Activated CD4-positive, alpha-beta T cell treated with anti-CD3 and anti-CD28 coated beads for 24 hours (primary cell): ENCODE measurements at places on chromosomes 5 and 9.

GRCh38 chr5:154517181-154517580, 39.2 kb upstream of the HAND1 start:
- no peak for DNase-seq

DNA sequence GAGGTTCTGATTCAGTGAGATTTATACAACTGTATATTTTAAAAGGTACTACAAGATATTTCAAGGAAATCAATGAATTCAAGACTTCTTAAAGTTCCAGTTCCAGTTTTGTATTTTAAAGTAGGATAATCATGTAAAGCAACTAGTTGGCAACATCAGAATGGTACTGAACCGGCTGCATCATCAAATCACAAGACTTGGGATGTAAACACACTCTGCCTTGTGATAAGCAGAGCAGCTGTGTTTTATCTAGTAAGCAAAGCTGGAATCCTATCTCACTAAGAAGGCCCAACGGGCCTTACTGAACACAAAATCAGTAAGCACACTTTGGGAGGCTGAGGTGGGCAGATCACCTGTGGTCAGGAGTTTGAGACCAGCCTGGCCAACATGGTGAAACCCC, 327.2 kb upstream of the NREP start:
- no peak for DNase-seq

DNA sequence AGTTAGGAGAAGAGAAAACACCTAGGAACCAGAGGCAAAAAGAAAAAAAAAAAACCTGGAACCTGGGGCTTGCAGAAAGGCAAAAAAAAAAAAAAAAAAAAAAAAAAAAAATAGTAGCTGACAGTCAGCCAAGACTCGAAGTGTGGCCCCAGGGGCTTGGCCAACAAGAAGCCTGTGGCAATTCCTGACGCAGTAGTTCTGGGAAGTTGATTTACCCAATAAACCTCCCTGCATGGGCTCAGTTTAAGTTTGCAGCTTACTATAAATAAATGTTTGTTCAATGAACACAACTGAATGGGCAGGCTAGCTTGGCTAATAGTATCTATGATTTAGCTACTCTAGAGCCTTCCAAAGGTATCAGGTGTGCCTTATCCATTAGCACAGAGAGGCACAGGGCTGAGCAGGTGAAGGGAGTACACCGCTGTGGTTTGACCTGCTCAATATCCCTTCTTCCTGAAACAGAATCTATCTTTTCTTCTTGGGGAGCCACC, 21.3 kb upstream of the GLRX start:
- no peak for DNase-seq

GRCh38 chr5:95986001-95986400, 24.4 kb upstream of the ELL2 start:
- DNase-seq, result no peak

GRCh38 chr9:110206389-110206788, 1.6 kb downstream of the C9orf152 start:
- no peak for DNase-seq

DNA sequence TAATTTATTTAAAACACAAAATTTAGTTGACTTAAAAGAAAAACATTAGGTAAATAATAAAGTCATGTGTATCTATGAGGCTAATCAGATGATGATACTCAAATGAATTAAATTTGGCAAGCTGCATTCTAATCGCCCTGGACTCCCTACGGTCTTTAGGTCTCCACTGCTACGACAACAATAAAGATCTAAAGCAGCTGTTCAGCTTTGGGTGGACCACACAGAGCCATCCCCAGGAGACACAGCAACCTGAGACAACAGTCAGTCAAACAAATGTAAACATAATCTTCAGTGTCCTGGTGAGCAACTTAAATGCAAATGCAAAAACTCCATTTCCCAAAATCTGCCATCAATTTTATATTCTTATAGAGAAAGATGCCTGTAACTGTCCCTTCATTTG, 65.5 kb downstream of the MCTP1 start:
- no peak for DNase-seq

DNA sequence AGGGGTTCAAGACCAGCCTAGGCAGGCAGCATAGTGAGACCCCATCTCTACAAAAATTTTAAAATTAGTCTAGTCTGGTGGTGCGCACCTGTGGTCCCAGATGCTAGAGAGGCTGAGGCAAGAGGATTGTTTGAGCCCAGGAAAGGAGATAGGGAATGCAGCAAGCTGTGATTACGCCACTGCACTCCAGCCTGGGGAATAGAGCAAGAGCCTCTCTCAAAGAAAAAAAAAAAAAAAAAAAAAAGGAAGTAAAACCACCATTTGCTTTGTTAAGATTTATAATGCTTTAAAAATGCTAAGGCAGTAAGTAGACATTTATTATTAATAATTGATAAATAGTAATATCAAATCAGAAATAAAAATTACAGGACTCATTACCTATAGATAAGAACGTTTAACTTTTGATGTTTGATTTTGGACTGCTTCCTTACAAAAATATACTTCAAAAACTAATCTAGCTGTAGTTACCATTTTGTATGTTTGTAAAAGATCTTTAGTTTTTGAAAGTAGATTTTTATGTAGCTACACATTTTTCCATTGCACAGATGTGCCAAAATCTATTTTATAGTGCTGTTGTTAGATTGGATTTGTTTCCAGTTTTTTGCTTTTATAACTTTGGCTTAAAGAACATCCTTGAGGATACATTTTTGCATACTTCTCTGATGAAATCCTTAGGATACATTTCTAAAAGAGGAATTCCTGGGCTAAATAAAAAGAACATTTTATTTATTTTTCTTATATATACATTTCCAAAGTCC, 86.4 kb downstream of the INIP start:
- no peak for DNase-seq

GRCh38 chr9:129794549-129794948, 8.4 kb upstream of the TOR1B start:
- DNase-seq, result no peak

DNA sequence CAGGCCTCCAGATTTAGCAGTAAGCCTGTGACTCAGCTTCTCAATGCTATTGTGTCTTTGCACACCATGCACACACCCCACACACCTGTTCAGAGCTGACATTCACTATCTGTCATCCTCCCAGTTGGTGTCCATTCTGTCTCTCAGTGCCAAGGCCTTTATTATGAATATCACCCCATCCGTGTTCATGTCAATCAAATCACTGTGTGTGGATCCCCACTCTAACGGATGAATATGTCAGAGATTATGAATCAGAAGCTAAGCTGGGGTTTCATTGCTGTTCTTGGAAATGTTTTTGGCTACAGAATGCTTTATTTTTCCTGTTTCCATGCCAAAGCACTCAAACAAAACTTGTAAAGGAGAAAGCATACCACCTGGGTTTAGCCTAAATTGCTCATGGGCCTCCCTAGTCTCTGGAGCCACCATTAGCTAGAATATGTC, 9.4 kb upstream of the MAMDC2 start:
- no peak for DNase-seq

GRCh38 chr5:59592101-59592500, 301.4 kb downstream of the PDE4D start:
- no peak for DNase-seq

- DNase-seq, result no peak
Observed at GRCh38 chr9:95098391-95098921, 219.1 kb downstream of the FANCC start.

DNA sequence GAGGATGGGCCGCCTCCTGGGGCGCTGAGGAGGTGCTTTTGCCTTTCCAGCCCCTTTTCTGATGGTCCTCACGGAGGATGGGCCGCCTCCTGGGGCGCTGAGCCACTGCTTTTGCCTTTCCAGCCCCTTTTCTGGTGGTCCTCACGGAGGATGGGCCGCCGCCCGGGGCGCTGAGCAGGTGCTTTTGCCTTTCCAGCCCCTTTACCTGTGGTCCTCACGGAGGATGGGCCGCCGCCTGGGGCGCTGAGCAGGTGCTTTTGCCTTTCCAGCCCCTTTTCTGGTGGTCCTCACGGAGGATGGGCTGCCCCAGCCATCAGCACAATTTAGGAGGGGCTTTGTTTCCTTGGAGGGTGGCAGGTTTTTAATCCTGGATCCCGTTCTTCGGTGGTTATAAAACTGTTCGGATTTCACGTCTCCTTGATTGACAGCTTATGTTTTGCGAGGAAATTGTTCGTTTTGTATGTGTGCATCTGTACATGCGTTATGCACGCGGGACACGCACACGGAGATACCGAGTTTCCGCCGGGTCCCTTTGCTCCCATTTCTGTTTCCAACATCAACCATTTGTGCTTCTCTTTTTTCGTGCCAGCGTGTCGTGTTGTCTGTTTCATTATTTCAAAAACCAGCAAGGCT, 34.7 kb upstream of the SLC9A3 start:
- no peak for DNase-seq

GRCh38 chr9:107487521-107488374, 1.8 kb downstream of the KLF4 start:
- no peak for DNase-seq

DNA sequence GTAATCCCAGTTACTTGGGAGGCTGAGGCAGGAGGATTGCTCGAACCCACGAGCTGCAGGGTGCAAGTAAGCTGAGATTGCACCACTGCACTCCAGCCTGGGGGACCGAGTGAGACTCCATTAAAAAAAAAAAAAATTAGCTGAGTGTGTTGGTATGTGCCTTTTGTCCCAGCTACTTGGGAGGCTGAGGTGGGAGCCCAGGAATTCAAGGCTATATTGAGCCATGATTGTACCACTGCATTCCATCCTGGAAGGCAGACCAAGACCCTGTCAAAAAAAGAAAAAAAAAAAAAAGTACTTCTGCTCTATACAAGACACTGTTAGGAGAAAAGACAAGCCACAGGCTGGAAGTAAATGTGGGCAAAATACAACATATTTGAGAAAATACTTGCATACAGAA, 68.5 kb upstream of the FBXW11 start:
- DNase-seq, result no peak

DNA sequence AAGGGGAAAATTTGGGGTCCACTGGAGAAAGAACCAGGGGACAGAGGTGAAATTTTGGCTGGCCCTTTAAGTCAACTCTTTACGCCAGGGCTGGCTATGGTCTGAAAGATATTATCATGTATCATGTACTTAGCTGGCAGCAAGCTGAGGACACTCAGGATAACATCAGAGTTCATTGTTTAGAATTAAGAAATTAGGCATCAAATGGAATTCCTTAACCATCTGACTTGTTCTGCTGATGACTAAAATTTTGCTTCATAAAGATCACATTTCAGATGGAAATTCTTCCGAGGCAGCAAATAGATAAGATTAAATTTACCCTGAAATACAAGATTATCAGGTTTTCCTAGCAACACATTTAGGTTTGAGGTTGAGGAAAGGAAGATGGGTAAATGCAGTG, 269.4 kb upstream of the KLF9 start:
- no peak for DNase-seq

DNA sequence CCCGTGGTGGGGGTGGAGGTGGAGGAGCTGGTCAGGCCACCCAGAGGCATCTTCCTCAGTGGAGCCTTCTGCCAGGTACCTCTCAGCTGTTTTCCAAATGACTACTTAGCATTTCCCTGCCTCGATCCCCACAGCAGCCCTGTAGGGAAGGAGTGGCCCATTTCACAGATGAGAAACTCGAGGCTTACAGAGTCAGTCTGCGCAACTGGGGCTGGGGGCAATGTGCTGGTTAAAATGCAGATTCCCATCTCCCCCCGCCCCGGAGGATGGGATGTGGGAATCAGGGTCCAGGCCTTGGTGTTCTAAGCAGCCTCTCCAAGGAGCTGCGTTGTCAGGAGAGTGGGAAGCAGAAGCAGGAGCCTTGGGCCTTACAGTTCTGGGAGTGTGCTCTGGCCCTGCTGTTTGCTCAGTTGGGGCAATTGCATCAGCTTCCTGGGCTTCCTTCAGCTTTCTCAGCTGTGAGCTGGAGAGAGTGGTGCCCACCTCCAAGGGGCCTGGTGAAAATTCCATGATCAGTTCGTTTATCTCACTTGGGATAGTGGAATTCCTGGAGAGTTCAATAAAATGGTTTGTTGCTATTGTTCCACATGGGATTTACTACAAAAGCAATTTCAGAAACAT, 19.4 kb downstream of the ERGIC1 start:
- DNase-seq, result no peak

DNA sequence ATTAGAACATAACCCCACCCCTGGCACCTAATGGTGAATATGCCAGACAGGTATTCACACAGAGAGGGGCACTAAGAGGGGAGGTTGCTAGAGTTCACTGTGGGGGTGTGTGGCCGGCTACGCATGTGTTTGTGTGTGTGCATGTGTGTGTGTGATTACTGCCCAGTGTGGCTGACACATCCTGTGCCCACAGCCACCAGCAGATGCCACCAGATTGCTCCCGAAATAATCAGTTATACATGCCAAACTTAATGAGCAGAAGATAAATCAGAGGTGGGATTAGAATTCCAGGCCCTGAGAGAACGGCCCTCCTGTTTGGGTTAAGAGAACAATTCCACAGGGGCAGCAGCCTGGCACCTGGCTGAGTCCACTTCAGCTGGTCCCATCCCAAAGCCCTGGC, 91.8 kb upstream of the TBCA start:
- no peak for DNase-seq

GRCh38 chr5:177365845-177366527, 8.3 kb downstream of the RGS14 start:
- DNase-seq, result no peak

DNA sequence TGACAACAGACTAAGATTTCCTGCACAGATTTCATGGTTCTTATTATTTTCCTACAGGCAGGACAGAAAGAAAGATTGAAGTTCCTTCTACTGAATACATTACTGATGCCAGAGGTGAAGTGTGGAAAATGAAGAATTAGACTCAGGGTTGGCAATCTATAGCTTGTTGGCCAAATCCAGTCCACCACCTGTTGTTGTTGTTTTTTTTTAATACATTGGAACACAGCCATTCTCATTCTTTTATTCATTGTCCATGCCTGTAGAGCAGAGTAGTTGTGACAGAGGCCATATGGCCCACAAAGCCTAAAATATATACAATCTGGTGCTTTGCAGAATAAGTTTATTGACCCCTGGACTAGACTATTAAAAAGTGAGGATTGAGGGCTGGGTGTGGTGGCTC, 5.8 kb upstream of the PLPPR1 start:
- DNase-seq, result no peak

- DNase-seq, result no peak
Observed at GRCh38 chr5:10030219-10030831, 219.4 kb downstream of the ATPSCKMT start.

DNA sequence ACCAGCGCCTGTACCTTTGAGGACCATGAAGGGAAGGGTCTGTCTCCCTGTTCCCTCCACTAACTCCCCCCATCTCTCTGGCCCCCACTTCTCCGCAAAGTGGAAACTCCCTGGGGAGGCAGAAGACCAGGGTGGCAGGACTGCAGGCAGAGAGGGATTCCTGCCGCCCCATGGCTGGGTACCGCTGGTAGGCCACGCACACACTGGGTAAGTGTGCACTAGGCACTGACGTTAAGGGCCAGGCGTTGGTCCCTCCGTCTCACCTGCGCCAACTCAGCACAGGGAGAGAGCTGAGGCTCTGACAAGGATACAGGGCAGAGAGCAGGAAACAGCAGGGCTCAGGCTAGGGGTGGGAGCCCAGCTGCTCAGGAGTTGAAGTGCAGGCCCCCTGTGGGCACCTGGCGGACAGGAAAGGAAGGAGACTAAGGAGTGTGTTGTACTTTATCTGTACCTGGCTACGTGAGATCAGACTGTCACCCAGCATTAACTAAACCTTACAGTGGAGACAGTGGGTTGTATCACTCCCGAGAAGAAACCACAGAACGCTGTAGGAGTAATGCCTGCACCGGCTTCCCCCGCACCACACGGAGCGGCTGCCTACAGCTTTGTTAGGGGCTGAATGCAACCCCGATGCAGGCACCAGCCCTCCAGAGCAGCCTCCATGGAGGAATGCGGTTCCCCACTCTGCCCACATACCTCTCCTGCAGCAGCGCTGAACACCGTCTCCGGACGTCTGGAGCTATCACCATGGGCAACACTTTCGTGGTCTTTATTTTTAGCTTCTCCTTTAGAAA, 34.2 kb upstream of the CLPTM1L start:
- DNase-seq, result no peak
